Skin of body (tissue), 3 donors: ENCODE measurements at places on chromosomes 7 and 10.

GRCh38 chr10:43042503-43043341, 34.1 kb upstream of the RET start:
- DNase-seq = no peak

DNA sequence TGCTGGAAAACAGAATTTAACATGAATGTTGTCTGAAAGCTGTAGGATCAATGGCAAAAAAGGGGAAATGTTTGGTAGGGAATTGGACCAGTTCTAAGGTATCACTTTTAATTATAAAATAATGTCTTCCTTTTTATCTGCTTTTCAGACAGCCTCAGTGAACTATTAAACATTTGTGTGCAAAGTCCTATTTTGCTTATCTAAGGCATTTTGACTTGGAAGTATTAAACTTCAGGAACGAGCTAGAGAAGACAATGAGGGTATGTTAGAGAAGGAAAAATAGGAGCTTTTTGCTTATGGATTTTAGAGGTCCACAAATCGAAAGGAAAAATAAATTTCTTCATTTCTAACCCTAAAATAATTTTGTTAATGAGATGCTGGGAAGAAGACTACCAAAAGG, 63.3 kb downstream of the PODXL start:
- DNase-seq = no peak

GRCh38 chr7:5303591-5304505, 21.1 kb downstream of the SLC29A4 start:
- no peak for DNase-seq

DNA sequence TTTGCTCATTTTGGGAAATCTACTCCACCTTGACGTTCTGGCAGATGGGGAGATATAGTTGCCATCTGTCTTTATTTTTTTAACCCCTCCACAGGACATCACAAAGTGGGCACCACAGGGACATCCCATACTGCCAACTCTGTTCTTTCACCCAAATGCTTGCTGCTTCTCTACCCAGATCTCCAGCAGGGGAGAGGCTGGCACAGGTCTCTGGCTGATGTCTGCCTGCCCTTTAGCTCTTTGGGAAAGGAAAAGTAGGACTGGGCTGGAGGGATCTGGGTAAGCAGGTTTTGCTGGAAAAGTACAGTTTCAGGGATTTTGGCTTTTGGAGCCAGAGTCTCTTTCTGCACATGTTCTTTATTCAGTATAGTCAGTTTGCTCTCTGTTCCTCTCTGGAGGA, 156.7 kb downstream of the ANLN start:
- no peak for DNase-seq

DNA sequence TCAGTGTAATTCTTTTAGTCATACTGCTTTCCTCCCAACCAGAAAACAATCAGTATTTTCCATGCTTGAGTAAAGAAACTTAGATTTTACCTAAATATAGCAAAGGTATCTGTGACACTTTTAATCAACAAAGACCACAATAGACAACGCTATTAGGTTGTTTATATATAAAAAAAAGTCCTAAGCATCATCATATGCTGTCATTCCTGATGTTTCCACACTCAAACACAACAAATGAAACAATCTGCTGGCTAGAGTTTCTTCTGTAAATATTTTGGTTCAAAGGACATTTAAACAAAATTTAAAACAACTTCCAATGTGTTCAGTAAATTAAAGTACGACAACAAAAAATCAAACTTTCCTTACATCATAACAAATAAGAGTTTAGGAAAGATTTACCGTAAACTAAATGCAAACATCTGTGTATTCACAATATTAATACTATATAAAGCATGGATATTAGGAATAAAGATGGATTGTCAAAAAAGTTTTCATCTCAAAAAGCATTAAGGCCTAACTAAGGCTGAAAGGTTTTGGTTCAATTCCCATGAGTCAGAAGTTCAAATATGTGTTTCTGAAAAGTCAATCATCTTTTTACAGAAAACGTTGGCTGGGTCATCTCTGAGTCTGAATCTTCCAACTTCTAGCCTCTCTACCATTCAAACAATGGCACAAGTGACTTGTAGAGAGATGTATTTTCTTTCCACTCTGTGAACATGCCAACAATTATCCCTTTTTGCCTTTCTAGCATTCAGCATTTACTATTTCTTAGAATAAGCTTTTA, 157.1 kb downstream of the CRPPA start:
- DNase-seq = no peak

DNA sequence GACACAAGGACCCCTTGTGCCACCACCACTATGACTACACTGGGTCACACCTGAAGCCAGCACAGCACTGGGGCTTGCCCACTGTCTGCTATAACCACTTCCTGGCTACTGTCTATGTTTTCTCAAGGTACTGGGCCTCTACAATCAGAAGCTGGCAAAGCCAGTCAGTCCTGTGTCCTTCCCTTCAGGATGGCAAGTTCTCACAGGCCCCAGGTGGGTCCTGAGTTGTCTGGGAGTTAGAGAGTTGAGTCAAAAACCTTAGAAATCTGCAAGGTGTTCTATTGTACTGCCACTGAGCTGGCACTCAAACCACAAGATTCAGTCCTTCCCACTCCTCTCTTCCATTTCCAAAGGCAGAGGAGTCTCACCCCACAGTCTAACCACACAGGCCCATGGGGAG, 705.5 kb downstream of the IPMK start:
- no peak for DNase-seq

- no peak for DNase-seq
Observed at GRCh38 chr10:108392286-108392685, 1227.8 kb upstream of the SORCS1 start.

DNA sequence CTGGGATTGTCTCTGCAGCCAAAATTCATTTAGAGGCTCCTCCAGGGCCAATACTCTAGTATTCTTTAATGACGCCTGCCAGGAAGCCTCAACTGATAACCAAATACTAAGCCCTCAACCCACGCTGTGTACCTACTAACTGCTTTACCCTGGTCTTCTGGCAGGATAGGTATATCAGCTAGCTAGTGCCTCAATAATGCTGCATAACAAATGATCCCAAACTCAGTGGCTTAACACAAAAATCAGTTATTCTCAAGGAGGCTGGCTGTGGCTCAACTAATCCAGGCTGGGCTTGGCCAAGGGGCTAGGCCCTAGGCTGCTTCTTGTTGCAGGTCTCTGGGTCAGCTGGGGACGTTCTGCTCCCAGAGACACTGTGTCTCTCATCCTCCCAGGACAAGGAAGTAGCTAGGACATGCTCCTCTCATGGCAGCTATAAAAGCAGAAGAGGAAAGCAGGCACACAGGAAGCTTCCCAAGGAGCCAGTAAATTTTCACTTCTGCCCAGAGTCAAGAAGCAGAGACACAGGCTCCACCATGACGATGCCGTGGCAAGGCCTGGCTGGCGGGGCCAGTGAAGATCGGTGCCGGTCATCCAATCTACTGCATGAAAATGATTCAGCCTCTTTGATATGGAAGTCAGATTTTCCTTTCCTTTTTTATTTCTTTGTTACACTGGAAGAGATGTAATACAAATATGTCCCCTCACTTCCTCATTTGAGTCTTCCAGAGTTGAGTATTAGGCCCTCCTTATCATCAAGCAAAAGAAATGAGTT, 28.6 kb upstream of the COL13A1 start:
- DNase-seq = no peak

DNA sequence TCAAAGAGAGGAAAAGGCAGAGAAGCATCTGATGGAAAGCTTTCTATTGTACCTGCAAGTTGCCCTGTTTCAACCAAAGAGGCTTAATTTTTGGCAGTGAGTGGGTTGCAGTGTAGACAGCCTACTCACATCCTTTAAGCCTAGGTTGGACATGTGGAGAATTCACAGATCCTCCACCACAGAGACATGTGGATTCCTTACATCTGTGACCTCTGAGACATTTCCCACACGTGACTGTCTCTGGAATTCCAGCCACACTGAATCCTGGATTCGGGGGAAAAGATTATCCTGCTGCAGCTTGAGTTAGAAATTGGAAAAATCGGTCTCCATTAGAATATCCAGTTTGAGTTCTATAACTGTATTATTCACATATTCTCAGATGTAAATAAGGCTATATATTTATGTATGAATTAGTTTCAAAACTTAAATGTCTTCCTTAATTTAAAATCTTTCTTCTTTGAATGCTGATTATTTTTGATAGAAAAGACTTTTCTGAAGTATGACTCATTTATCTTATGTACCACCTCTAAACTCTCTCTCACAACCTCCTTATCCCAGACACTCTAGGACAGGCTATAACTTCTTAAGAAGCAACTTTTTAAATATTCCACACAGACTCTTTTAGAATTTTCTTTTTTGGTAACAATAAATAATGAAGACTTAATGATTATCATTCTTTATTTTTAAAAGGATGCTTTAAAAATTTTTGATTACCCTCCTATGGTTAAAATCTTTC, 123.3 kb downstream of the TWIST1 start:
- DNase-seq = no peak

DNA sequence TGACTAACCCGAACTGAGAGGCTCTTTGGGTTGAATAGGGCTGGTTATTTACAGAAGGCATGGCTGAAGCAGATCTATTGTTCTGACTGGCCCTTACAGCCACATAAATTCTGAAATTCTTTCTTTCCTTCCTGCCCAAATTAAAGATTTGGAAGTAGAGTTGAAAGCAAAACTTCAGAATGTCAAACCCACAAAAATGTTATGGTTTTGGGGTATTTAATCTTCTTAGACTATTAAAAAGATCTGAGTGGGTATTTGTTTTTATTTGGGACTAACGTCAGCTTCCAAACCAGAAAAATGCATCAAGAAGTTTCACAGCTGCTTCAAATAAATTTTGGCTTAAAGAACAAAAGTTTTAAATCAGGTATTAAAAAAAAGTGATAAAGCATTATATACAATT, 124.5 kb downstream of the AHR start:
- no peak for DNase-seq

- no peak for DNase-seq
Observed at GRCh38 chr7:100957832-100958421, 8.6 kb downstream of the MUC3A start.

- no peak for DNase-seq
Observed at GRCh38 chr7:150465414-150465813, 15.0 kb downstream of the GIMAP8 start.

DNA sequence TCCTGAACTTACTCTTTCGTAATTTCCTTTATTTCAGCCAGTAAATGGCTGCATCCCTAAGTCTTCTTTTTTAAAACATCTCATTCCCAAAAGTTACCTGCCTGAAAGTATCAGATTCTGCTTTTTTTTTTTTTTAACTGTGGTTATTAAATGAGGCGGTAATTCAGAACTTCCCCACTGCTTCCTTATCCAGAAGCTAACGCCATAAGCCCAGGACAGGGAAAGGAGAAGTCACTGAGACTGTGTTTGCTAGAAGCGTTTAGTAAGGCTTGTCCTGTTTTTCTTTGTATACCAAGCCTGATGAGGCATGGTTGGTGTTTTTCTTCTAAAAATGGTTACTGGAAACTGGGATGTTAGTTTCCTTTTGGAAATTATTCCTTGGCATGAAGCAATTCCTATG, 197.8 kb downstream of the CELF2 start:
- DNase-seq = no peak
